ENCODE measurements at places on chromosomes 6 and 20. TPM values are rescaled to one million over a fixed set of nuclear protein-coding genes. Genes with fewer than 3 reads are reported as not detected.

The DTD1 gene
- 54.5 TPM for total RNA-seq

The ID1 gene
- 811 TPM for total RNA-seq

DNA sequence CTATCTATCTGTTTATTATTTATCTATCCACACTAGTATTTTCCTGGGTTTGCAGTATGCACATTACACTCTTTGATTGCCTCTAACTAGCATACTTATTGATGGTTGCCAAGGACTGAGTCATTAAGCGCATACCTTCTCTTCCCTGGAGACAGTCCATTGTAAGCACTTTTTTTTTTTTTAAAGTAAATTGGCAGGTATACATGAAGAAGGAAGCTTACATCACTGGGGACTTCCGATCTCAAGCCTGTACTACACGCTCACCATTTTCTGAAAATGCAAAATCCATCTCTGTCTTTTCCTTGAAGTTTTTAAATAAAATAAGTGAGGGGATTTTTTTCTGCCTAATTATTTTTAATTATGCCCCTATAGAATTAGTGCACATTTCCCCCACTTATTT is 63.5 kb downstream of the HMGN3 start:
- DNase-seq: no peak

The MYCT1 gene
- total RNA-seq: not detected
